Non-pigmented ciliary epithelial cell (primary cell): ENCODE measurements at places on chromosomes 12 and 14.

DNA sequence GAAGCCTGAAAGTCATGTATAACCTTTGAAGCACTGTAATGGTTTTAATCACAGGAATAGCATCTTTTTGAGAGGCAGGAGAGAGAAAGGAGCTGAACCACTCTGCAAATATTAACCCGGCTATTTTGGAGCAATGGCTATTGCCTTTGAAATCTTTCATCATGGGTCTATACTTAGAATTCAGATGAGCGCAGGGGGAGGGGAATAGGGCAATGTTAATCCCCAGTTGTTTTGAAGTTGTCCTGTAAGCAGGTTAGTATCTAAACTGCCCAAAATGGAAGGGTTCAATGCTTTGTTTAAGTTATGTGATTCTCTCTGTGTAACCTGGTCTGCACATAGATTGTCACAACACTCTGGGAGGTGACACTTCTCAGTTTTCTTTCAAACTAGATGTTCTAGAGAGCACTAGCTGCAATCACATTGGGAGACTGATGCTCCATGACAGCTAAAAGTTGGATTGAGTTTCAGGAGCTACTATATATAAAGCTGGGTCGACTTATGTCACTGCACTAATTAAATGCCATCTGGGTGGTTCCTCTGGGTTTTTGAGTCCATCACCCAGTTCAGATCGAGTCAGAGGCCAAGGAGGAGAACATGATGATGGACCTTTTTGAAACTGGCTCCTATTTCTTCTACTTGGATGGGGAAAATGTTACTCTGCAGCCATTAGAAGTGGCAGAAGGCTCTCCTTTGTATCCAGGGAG lies at the start of gene MYF6:
TSS of gene MYF6 (plus strand) at position 509 of the 704 bp plus-strand sequence. CDS start at position 595, 86 bp downstream.
- no peak for DNase-seq

DNA sequence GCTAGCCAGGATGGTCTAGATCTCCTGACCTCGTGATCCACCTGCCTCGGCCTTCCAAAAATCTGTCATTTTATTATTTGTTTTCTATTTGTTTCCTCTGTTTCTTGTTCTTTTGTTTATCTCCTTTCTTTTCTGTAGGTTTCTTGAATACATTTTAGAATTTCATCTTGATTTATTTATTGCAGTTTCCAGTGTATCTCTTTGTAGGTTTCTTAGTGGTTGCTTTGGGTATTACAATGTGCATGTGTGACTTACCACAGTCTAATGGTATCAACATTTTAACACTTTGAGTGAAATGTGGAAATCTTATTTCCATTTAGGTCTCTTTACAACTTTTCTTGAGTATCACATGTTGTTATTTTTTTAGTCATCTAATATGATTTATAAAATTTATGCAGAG lies 29.9 kb upstream of the MUCL1 start:
- no peak for DNase-seq

DNA sequence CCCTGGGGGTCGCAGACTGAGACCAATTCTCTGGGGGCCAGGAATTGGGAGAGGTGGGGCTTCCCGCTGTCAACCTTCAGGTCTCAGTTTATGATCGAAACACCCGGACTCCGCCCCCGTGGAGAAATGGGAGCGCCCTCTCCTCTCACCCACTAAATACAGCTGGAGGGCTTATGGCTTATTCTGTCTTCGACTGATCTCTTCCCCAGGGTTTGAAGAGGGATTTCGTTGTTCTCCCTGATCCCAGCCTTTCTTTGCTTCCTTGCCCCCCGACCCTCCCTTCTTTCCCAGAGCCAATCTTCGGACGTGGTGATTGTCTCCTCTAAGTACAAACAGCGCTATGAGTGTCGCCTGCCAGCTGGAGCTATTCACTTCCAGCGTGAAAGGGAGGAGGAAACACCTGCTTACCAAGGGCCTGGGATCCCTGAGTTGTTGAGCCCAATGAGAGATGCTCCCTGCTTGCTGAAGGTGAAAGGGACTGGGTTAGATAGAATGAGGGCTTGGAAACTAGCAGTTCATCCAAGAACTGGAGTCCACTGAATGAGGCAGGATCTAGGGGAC lies 607 bp downstream of the OS9 start:
- no peak for DNase-seq

- no peak for DNase-seq
Observed at GRCh38 chr12:101698800-101699347, 1.4 kb downstream of the CHPT1 start.

DNA sequence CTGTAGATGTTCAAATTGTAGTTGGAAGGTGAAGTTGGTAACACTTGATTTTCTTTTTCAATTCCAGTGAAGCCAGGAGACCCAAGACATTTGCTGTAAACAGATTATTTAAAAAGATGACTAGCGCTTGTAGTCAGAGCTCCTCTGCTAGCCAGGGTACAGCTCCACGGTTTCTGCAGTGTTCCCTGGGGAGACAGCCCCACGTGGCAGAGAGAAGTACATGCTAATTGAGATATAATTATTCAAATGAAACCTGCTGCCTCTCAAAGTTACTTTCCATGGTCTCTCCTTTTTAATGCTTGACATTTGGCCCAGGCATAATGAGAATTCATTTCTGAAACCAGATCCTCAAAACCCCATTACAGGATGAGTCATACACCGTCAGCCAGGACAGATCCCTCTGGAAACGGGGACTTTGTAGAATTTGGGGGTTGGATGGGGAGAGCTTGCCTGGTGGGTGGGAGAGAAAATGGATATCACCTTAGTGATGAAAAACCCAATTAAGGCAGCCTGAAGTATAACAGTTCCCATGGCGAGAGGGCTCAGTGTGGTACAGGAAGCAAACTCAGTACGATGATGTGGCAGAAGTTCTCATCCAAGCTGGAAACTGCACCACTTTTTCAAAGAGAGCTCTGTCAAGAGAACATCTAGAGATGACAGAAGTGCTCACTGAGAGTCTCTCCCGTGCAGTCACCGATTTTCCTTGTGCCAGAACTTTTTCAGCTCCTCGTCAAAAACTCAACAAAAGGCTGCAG lies 637.7 kb upstream of the TMEM132C start:
- no peak for DNase-seq

DNA sequence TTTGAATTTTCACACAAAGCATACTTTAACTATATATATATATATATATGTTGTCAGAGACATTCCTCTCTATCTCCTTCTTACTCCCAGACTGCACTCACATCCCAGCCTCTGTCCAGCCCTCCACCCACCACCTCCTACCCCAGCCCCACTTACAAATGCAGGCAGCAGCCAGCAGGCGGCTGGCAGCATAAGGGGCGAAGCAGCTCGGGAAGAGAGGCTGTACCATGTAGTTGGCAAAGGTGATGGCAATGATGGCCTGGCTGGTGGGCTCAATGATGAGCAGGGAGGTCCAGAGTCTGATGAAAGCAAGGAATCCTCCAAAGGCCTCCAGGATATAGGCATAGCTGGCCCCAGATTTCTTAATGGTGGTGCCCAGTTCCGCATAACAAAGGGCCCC lies 2.5 kb downstream of the SLC7A7 start:
- no peak for DNase-seq

GRCh38 chr12:116366824-116367223 lies 89.3 kb upstream of the MED13L start:
- DNase-seq: no peak

DNA sequence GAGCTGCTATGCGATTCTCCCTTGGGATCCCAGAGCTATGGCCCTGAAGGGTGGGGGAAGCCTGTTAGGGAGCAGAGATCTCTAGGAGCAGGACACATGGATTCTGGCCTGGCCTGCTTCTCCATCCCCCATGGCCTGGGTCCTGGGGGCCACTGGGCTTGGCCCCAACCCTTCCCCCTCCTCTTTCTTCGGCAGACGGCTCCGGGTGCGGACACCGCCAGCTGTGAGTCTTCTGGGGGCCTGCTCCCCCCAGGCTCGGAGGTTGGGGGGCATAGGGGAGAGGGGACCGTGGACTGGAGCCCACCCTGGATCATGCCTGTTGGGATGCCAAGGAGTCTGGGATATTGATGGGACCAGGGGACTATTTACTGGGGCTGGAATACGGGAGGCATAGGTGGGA lies 9.0 kb downstream of the PRPF40B start:
- DNase-seq: no peak

GRCh38 chr12:43676183-43676813 lies 82.3 kb downstream of the PUS7L start:
- no peak for DNase-seq

DNA sequence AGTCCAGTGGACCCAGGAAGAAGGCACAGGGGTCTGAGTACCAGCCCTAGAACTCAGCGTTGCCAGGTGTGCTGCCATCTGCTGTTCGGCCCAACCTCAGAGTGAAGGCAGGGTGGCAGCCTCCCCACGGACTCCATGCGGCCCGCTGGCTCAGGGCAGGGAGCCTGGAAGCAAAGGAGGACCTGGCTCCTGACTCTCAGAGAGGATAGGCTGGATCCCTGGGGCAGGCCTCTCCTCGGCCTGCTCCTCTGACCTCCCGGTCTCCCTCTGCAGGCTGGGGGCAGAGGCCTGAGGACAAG lies 10.1 kb downstream of the MCRS1 start:
- no peak for DNase-seq

DNA sequence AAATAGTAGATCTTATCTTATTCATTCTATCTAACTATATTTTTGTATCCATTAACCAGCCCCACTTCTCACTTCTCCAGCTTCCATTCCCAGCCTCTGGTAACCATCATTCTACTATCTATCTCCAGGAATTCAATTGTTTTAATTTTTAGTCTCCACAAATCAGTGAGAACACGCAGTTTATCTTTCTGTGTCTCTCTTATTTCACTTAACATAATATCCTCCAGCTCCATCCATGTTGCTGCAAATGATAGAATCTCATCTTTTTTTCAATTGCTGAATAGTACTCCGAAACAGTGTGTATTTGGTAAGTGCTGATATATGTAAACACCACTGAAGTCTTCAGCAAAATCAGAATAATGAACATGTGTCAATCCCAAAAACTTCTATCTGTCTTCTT lies 587.2 kb upstream of the ATP2B1 start:
- DNase-seq: no peak

DNA sequence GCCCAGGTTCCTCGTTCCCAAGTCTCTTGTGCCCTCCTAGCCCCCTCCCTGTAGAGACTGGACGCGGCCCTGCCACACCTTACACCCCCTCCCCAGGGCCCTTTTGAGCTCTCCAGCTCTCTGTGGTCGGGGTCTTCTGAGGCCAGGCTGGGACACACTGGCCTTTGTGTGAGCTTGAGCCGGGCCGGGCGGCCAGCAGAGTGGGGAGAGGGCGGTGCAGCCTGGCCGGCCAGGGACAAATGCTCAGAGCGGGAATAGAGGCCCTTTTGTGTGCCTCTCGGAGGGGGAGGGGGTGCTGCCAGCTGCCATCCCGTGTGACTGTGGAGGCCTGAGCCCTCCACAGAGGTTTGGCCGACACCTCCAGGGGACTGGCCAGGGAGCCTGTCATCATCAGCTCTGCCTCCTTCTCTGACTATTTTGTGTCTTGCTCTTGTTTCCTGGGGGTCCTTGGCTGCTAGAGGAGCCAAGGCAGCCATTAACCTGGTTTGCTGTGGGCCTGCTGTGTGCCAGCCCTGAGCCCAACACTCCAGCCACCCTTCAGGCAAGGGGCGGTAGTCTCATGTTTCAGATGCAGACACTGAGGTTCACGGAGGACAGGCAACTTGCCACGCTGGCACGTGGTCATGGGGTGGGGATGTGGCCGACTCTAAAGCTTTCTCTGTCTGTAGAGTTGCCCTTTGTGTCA lies 13.6 kb downstream of the FAM222A start:
- DNase-seq: no peak

- no peak for DNase-seq
Observed at GRCh38 chr12:49811136-49811535, 17.1 kb downstream of the NCKAP5L start.

- no peak for DNase-seq
Observed at GRCh38 chr12:32515137-32515873, 115.9 kb downstream of the FGD4 start.

GRCh38 chr14:103427485-103428443 lies 42.5 kb downstream of the MARK3 start:
- DNase-seq: no peak

GRCh38 chr14:57575482-57575881 lies 81.8 kb upstream of the CCDC198 start:
- no peak for DNase-seq

GRCh38 chr14:52076334-52076733 lies 7.5 kb upstream of the NID2 start:
- DNase-seq: no peak

- no peak for DNase-seq
Observed at GRCh38 chr12:104635607-104636343, 179.0 kb downstream of the CHST11 start.

DNA sequence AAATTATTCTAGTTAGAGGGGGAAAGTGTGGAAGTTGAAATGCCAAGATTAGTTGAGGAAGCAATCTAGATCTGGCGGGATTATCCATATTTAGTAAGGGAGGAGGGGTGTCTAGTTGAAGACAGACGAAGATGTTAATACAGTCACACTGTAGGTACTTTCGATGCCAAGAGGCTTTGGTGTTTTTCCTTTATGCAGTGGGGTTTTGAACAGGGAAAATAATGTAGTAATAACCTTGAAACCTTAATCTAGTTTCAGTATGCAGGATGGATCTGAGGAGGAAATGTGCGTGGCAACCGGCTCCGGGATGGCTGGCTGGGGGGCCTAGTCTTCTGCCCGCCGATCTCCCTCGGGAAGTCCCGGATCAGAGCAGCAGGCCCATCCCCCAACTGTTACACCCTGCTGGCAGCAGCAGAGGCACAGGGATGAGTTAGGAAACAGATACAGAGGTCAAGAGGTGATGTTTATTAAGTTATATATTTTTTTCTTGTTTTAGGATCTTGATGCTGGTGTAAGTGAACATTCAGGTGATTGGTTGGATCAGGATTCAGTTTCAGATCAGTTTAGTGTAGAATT lies 27.4 kb downstream of the MDM2 start:
- no peak for DNase-seq

DNA sequence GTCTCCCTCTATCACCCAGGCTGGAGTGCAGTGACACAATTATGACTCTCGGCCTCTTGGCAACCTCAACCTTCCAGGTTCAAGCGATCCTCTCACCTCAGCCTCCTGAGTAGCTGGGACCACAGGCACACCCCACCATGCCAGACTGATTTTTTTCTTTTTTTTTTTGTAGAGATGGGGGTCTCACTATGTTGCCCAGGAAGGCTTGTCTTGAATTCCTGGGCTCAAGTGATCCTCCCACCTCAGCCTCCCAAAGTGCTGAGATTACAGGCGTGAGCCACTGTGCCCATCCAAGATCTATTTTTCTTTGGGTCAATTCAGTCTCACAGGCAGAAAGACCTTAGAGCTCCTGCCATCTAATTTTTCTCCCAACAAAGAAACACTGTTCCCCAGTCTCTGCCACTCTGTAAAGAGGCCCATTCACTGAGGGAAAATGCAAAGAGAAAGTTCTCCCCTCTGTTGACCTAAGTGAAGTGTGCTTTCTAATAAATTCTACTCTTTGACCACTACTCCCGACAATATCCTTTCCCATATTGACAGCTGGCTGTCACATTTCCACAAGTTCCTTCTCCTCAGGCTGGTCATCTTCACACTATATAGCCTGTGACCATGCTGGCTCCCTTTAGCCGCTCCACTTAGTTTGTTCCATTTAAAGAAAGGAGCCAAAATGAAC lies 23.3 kb downstream of the TMED8 start:
- DNase-seq: no peak

DNA sequence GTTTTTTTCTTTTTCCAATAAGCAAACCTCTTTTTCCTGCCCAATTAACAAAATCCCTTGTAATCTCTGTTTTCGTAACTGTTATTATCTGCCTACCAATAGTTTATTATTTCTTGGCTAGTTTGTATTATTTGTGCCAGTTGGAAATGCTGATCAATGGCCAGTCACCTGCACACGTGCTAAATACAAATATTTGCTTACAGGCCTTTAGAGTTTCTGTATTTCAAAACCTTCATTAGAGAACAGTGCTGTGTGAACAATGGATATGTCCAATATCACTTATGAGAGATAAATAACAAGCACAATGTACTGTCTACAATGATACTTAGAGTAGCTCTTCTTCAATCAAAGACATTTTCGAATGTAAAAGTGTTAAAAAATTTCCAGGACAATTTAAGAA lies 10.8 kb upstream of the DYRK2 start:
- DNase-seq: no peak
